ENCODE measurements at places on chromosomes 6 and 20. TPM values are rescaled to one million over a fixed set of nuclear protein-coding genes. Genes with fewer than 3 reads are reported as not detected.

The NOP56 gene
- total RNA-seq: 200 TPM

The STK35 gene
- total RNA-seq: 18.8 TPM

The DEF6 gene
- total RNA-seq: 0.65 TPM

The TRIM31 gene
- total RNA-seq: not detected

The THBD gene
- 38.6 TPM for total RNA-seq

The MAPK13 gene
- 1.9 TPM for total RNA-seq

The DHX35 gene
- total RNA-seq: 14.4 TPM

The TAPBP gene
- total RNA-seq: 90.7 TPM

The HLA-DRB5 gene
- total RNA-seq: not detected

The ME1 gene
- 48.2 TPM for total RNA-seq

The LCA5 gene
- 7.3 TPM for total RNA-seq

The TMEM242 gene
- total RNA-seq: 7.8 TPM

The TFAP2D gene
- total RNA-seq: not detected

The LY6G6D gene
- not detected for total RNA-seq

The CST1 gene
- 0.27 TPM for total RNA-seq

The PRRT1 gene
- 0.14 TPM for total RNA-seq

The COL12A1 gene
- total RNA-seq: 16.1 TPM

The MLIP gene
- 24.1 TPM for total RNA-seq

The C20orf202 gene
- not detected for total RNA-seq

The FAM217B gene
- 7.8 TPM for total RNA-seq

The SYCP2 gene
- 0.50 TPM for total RNA-seq

The SLC17A2 gene
- not detected for total RNA-seq

The DIDO1 gene
- total RNA-seq: 50.9 TPM

The NKX2-4 gene
- total RNA-seq: not detected

The GPR6 gene
- not detected for total RNA-seq
